Effector memory CD4-positive, alpha-beta T cell (primary cell): ENCODE measurements at places on chromosomes 11 and 22.

GRCh38 chr22:49306632-49307480 lies 520.8 kb downstream of the BRD1 start:
- peaks cover 8% of the 10 kb centered on the region for H3K27me3 ChIP-seq
- H3K27ac ChIP-seq: no peak overlapping the region
- no peaks in the 10 kb centered on the region for H3K4me1 ChIP-seq

- H3K36me3 ChIP-seq: no peaks in the 10 kb centered on the region
- no peak overlapping the region for H3K4me3 ChIP-seq
- no peak overlapping the region for H3K27ac ChIP-seq
- H3K27me3 ChIP-seq: no peaks in the 10 kb centered on the region
These were observed 88.7 kb downstream of the STIM1 start for GRCh38 chr11:3944198-3944597.

DNA sequence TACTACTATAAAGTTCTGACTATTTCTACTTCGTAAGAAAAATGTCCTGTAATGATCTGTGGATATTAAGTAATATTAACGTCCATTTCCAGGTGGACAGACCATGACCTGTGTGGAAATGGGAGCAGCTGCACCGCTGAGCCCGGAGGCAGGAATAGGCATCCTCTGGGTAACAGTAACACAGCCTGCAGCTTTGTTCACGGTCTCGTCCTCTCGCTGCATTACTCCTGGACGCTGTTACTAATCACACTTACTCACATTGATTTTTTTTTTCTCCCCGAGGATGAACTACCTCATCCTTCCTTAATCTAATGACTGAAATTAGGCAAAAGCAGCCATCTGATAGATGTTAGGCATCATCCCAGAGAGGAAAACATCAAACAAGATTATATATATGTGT lies 345.7 kb upstream of the NARS2 start:
- no peak overlapping the region for H3K27ac ChIP-seq
- no peak for DNase-seq
- no peaks in the 10 kb centered on the region for H3K36me3 ChIP-seq
- no peak overlapping the region for H3K4me3 ChIP-seq
- H3K27me3 ChIP-seq: no peaks in the 10 kb centered on the region

GRCh38 chr22:30325065-30325720 lies 1.5 kb downstream of the TBC1D10A start:
- peaks cover 56% of the 10 kb centered on the region for H3K4me1 ChIP-seq
- H3K27ac ChIP-seq: peak overlapping the region; percentile 73
- no peak for DNase-seq
- H3K27me3 ChIP-seq: no peaks in the 10 kb centered on the region
- H3K36me3 ChIP-seq: no peaks in the 10 kb centered on the region

- H3K27me3 ChIP-seq: no peaks in the 10 kb centered on the region
- no peaks in the 10 kb centered on the region for H3K4me1 ChIP-seq
- H3K36me3 ChIP-seq: no peaks in the 10 kb centered on the region
- DNase-seq: no peak
These were observed 50.3 kb downstream of the SHANK2 start for GRCh38 chr11:71201936-71202597.

GRCh38 chr22:30243661-30244060 lies 2.9 kb downstream of the LIF start:
- no peaks in the 10 kb centered on the region for H3K36me3 ChIP-seq
- H3K4me3 ChIP-seq: no peak overlapping the region
- DNase-seq: no peak
- no peak overlapping the region for H3K27ac ChIP-seq
- peaks cover 26% of the 10 kb centered on the region for H3K4me1 ChIP-seq

GRCh38 chr11:123581651-123582399 lies 72.6 kb downstream of the SCN3B start:
- no peaks in the 10 kb centered on the region for H3K4me1 ChIP-seq
- H3K4me3 ChIP-seq: no peak overlapping the region
- H3K36me3 ChIP-seq: no peaks in the 10 kb centered on the region
- no peaks in the 10 kb centered on the region for H3K27me3 ChIP-seq
- DNase-seq: no peak

DNA sequence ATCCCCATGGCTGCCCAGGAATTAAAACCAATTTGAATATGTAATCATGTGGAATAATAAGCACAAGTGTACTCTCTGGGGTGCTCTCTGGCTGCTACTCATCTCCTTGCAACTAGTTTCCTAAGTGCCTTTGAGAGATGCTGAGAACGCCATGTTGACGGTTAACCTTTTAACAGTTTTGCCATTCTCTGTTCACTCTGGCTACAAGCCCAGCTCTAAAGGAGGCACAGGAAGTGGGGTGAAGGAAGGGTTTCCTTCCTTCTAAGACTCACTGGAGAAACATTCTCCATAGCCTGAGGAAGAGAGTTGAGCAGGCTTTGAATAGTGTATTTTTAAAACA lies 122.0 kb upstream of the ZC3H12C start:
- H3K27me3 ChIP-seq: no peaks in the 10 kb centered on the region
- DNase-seq: no peak
- H3K27ac ChIP-seq: no peak overlapping the region
- H3K4me1 ChIP-seq: no peaks in the 10 kb centered on the region
- H3K4me3 ChIP-seq: no peak overlapping the region

- peak overlapping the region; percentile 96 for H3K4me3 ChIP-seq
- H3K27ac ChIP-seq: peak overlapping the region; percentile 76
- peaks cover 1% of the 10 kb centered on the region for H3K36me3 ChIP-seq
- no peak for DNase-seq
These were observed 1.7 kb downstream of the PDE3B start for GRCh38 chr11:14645015-14645912.

- H3K36me3 ChIP-seq: no peaks in the 10 kb centered on the region
- no peak for DNase-seq
- no peak overlapping the region for H3K27ac ChIP-seq
- no peak overlapping the region for H3K4me3 ChIP-seq
These were observed 72.9 kb upstream of the ATXN10 start for GRCh38 chr22:45598596-45599217.

- H3K4me3 ChIP-seq: no peak overlapping the region
- no peaks in the 10 kb centered on the region for H3K36me3 ChIP-seq
- H3K27ac ChIP-seq: no peak overlapping the region
- H3K4me1 ChIP-seq: peaks cover 8% of the 10 kb centered on the region
- H3K27me3 ChIP-seq: no peaks in the 10 kb centered on the region
- DNase-seq: no peak
These were observed 68.3 kb downstream of the PACSIN2 start for GRCh38 chr22:42946546-42947198.

- no peaks in the 10 kb centered on the region for H3K36me3 ChIP-seq
- peaks cover 5% of the 10 kb centered on the region for H3K27me3 ChIP-seq
- peaks cover 4% of the 10 kb centered on the region for H3K4me1 ChIP-seq
- no peak for DNase-seq
- no peak overlapping the region for H3K27ac ChIP-seq
- H3K4me3 ChIP-seq: no peak overlapping the region
These were observed 55.7 kb upstream of the EMID1 start for GRCh38 chr22:29149841-29150555.

- H3K27me3 ChIP-seq: no peaks in the 10 kb centered on the region
- no peak for DNase-seq
- H3K4me3 ChIP-seq: no peak overlapping the region
- H3K27ac ChIP-seq: no peak overlapping the region
- no peaks in the 10 kb centered on the region for H3K36me3 ChIP-seq
- H3K4me1 ChIP-seq: no peaks in the 10 kb centered on the region
These were observed 21.1 kb downstream of the MACROD1 start for GRCh38 chr11:64144587-64145472.

- no peaks in the 10 kb centered on the region for H3K36me3 ChIP-seq
- H3K4me3 ChIP-seq: no peak overlapping the region
- no peak for DNase-seq
- H3K27ac ChIP-seq: no peak overlapping the region
- H3K4me1 ChIP-seq: no peaks in the 10 kb centered on the region
These were observed 44.6 kb downstream of the C11orf91 start for GRCh38 chr11:33655842-33656600.

- DNase-seq: no peak
- H3K4me3 ChIP-seq: peak overlapping the region; percentile 92
- peak overlapping the region; percentile 72 for H3K27ac ChIP-seq
These were observed 463 bp upstream of the PTPMT1 start for GRCh38 chr11:47564933-47565339.

DNA sequence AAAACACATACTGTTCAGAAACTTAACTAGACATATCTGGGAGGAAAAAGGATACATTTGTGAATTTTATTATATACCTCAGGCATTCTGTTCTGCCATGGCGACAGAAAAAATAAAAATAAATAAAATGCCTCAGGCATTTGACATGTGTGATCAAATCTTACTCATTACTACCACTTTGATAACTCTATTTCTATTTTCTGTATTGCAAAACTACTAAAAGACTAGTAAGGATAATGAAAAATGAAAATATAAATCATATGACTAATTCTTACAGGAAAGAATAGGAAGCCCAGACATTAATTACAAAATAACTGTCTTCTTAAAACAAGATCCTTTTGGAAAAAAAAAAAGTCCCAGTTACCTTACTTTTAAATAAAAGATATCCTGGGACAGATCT lies 5.3 kb downstream of the PICALM start:
- no peak overlapping the region for H3K4me3 ChIP-seq
- H3K36me3 ChIP-seq: no peaks in the 10 kb centered on the region
- peaks cover 9% of the 10 kb centered on the region for H3K4me1 ChIP-seq
- no peaks in the 10 kb centered on the region for H3K27me3 ChIP-seq

DNA sequence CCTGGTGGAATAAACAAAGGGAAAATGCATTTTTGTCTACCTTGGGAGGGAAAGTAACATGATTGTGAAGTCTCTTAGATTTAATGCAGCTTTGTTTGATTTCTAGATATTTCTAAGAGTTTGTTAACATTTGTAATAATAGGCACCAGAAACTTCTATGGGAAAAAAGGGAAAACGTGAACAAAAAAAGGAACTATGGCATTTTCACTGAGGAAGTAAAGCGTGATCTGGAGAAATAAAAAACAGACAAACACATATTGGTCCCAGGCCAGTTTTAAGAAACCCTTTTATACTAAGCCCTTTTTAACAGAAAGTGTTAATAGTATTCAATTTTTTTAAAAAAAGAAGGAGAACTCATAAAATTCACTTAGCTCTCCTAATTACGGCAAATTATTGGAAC lies 6.9 kb upstream of the MS4A7 start:
- DNase-seq: no peak
- no peak overlapping the region for H3K27ac ChIP-seq
- no peaks in the 10 kb centered on the region for H3K36me3 ChIP-seq

DNA sequence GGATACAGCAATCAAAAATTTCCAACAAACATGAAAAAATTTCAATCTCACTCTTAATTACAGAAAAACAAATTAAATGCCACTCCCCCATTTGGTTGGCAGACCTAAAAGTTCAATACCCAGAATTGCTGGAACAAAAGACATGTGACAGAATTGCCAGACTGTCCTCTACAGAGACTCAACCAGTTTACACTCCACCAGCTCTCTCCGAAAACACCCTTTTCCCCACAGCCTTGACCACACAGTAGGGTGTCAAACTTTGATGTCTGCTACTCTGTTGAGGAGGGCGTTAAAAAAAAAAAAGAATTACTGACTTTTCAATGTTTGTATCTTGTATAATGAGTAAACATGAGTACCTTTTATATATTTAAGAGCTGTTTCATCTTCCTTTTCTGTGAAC lies 44.7 kb upstream of the YPEL1 start:
- no peak overlapping the region for H3K27ac ChIP-seq
- peaks cover 4% of the 10 kb centered on the region for H3K36me3 ChIP-seq
- H3K4me1 ChIP-seq: no peaks in the 10 kb centered on the region
- H3K27me3 ChIP-seq: no peaks in the 10 kb centered on the region
- no peak for DNase-seq

DNA sequence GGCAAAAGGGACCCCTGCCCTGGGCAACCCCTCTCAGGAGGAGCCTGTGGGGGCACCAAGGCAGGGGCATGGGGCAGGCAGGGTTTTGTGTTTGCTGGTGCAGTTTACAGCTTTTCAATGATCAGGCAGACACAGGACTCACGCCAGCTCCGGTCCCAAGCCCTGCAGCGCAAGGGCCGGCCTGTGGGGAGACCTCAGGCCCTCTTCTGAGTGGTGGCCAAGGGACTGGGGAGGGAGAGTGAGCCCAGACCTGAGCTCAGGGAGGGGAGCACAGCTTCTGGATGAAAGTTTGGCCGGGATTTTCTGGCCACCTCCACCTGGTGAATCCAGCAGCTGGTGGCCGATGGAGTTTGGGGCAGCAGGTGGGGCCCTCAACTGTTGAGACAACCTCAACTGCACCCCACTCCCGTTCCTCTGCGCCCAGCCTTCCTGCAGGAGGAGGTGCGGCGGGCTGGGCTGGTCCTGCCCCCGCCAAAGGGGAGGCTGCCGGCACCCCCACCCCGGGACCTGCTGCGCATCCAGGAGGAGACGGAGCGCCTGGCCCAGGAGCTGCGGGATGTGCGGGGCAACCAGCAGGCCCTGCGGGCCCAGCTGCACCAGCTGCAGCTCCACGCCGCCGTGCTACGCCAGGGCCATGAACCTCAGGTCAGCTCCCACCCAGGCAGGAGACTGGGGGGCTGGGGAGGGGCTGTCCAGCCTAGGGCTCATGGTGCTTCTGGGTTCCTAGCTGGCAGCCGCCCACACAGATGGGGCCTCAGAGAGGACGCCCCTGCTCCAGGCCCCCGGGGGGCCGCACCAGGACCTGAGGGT lies 3.6 kb downstream of the TCIRG1 start:
- H3K4me1 ChIP-seq: peaks cover 23% of the 10 kb centered on the region
- DNase-seq: no peak
- H3K4me3 ChIP-seq: no peak overlapping the region
- peaks cover 45% of the 10 kb centered on the region for H3K36me3 ChIP-seq

GRCh38 chr22:32700191-32700882 lies 101.2 kb upstream of the TIMP3 start:
- H3K27ac ChIP-seq: no peak overlapping the region
- no peaks in the 10 kb centered on the region for H3K36me3 ChIP-seq

DNA sequence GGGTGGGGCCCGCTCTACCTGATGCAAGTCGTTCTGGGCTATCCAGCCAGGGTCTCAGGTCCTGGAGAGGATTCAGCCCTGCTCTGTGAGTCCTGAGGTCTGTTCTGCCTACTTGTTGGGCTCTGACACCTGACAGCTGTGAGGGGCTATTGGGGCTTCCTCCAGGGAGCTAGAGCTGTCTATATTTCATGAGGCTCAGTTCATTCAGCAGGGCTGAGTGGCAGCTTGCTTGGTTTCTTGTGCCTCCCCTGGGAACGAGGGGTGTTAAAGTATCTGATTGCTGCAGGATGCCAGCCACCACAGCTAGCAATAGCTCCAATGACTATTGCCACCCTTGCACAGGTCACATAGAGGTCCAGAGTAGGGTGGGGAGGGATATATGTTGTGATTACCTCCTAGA lies 26.7 kb downstream of the INSC start:
- no peaks in the 10 kb centered on the region for H3K27me3 ChIP-seq
- H3K4me3 ChIP-seq: no peak overlapping the region
- H3K36me3 ChIP-seq: no peaks in the 10 kb centered on the region
- DNase-seq: no peak
- no peak overlapping the region for H3K27ac ChIP-seq

GRCh38 chr11:83257761-83258168 lies 28.4 kb downstream of the CCDC90B start:
- no peak overlapping the region for H3K27ac ChIP-seq
- H3K36me3 ChIP-seq: peaks cover 26% of the 10 kb centered on the region
- H3K27me3 ChIP-seq: no peaks in the 10 kb centered on the region
- no peak overlapping the region for H3K4me3 ChIP-seq

GRCh38 chr11:21195995-21196394 lies 526.6 kb downstream of the NELL1 start:
- no peak for DNase-seq
- H3K4me1 ChIP-seq: no peaks in the 10 kb centered on the region
- no peaks in the 10 kb centered on the region for H3K27me3 ChIP-seq
- no peak overlapping the region for H3K27ac ChIP-seq
- H3K4me3 ChIP-seq: no peak overlapping the region
- H3K36me3 ChIP-seq: no peaks in the 10 kb centered on the region

- no peak overlapping the region for H3K27ac ChIP-seq
- no peak for DNase-seq
- no peaks in the 10 kb centered on the region for H3K36me3 ChIP-seq
- no peaks in the 10 kb centered on the region for H3K4me1 ChIP-seq
- H3K4me3 ChIP-seq: no peak overlapping the region
These were observed 30.3 kb downstream of the CHEK2 start for GRCh38 chr22:28711341-28711740.
